ENCODE measurements at places on chromosomes 7 and 10.

DNA sequence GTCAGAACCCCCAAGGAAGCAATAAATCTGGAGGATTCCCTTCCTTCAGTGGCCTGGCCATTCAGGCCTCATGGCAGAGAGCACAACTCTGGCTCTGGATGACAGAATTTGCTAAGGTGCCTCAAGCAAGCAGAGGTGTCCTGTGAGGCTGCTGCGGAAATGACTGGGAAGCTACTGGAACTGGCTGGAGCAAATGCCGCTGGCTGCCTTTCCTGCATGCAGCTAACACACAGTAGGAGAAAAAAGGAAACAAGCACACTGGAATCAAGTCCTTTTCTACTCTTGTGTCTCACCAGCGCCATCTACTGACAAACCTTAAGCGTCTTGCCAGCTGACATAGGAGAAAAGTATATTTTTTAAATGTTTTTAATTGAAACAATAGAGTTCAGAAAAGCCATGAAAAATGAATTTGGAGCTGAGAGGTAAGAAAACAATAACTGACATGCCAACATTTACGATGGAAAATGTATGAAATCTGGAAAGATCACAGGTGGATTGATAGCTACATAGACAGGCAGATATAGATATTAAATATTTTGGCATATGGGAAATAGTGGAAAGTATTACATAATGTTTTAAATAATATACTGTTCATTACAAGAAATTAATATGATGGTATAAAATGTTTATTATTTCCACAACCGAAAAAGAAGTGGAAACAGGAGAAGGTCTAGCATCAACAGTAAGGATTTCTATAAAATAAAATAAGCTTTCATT, 951.6 kb downstream of the ANKRD7 start:
- DNase-seq: peak; percentile 30

- no peak for DNase-seq
Observed at GRCh38 chr10:105656856-105657255, 1015.8 kb downstream of the SORCS3 start.

DNA sequence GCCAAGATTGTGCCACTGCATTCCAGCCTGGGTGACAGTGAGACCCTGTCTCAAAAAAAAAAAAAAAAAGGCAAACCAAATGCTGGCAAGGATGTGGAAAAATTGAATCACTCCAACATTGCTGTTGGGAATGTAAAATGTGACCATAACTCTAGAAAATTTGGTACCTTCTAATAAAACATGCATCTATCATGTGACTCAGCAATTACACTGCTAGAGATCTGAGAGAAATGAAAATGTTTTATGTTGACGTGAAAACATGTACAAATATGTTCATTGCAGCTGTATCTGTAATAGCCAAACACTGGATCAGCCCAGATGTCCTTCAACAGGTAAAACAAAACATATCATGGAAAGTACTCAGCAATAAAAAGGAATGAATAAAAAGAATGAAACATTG, 30.8 kb upstream of the SAR1A start:
- no peak for DNase-seq

DNA sequence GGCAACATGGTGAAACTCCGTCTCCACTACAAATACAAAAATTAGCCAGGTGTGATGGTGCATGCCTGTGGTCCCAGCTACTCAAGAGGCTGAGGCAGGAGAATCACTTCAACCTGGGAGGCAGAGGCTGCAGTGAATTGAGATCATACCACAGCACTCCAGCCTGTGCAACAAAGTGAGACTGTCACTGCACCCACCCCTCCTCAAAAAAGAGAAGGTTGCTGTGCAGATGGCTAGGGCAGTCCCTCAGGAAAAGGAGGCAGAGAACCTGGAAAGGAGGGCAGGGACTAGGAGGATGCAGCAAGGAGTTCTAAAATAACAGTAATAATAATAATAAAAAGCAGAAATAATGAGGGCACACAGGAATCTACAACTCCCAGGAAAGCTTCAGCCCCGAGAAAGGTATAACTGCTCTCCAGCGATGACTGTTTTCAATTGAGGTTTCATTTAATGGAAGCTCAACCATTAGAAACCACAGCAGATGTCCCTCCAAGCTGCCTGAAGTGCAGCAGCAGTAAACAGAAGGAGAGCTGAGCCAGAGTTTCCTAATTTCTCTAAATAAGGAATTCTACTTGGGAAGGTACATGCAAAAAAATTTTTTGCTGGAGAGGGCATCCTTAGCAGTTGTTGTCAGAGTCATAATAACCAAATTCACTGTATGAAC, 326.5 kb downstream of the GATA3 start:
- DNase-seq: no peak

GRCh38 chr10:101834341-101834740, 9.3 kb downstream of the KCNIP2 start:
- DNase-seq: peak; percentile 42

DNA sequence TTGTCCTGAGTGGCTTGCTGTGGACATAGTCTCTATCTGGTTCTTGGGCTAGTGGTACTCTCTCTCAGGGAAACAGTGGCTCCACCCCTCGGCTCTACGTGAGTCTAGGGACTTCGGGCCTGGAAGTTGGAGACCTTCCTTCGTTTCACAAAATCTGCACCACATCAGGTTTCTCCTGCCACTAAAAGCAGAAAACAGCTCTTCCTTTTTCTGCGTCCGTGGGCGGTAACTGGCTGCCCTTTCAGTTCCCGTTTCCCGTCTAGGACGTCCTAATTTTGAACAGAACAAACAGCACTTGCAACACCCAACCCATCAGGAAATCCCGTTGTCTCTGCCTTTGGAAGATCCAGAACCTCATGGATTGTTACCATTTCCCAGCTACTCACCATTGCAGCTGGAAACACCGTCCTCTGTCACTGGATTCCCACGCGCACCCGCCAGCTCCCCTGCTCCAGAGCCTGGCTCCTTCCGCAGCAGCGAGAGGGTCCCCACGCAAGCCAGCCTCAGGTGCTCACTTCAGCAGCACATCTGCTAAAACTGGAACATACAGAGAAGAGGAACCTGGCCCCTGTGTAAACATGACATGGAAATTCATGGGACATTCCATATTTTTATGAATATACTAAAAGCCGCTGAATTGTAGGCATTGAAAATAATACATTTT, 311.4 kb upstream of the AKR1E2 start:
- DNase-seq: peak; percentile 10

- DNase-seq: no peak
Observed at GRCh38 chr7:3649250-3649649, 348.2 kb downstream of the SDK1 start.

DNA sequence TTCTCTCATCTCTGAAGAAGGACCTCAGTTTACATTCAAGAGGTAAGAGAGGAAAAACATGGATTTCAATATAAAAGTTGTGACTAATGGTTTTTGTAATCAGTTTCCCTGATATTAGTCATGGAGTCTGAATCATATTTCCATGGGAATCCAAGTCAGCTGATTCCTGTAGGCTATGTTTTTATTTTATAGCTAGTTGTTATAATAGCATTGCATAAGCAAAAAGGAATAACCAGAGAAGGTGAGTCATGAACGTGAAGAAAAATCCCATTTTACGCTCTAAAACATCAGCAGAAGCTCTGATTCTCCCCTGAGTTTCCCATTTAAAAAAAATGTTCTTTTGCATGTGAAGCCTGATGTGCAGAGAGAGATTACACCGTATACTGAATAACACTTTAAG, 299.3 kb downstream of the SFMBT2 start:
- no peak for DNase-seq

DNA sequence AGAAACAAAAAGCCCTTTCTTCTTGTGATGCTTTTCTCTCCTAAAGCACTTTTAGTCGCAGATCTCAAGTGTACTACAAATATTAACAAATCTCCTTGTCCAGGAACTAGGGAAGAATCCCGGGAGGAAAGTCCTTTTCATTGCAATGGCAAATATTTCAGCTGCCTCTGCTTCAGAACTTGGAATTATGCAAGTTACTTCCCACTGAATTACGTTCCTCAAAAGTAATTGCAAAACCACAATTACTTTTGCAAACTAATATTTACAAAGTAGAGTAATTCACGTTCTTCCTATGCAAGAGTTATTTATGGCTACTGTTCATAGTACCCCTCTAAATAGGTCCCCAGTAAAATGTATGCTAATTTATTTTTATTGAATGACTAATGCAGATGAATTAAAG, 14.5 kb downstream of the PRKCQ start:
- DNase-seq: no peak

DNA sequence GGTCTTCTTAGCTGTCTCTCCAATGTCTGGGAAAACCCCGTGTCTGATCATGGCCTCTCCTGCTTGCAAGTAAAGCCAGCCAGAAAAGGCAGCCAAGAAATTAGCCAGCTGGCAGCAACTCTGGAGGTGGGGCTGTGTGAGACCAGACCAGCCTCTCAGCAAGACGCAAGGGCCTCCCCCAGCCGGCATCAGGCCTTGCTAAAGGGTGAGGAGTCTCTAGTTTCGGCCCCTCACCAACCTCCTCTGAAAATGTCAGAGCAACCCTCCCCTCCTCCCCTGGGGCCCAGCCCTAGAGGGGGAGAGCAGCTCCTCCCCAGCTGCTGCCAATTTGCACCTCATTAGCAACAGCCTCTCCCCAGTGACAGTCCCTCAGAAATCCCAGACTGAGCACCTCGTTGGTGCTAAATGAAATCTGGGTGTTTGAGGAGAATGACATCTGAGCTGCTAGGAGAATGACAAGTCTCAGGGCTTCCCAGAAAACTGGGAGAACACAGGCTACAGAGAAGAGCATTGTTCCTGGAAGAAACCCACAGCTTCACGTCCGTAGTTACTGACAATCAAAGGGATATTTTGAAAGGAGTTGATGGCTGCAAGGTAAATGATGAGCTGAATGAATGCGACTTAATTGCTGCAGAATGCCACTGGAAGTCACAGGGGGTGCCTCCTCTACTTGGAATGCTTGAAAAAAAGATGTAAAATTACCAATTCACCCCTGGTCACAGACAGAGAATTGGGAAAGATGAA, 25.9 kb downstream of the DGKI start:
- peak; percentile 37 for DNase-seq

- no peak for DNase-seq
Observed at GRCh38 chr10:121157998-121158397, 306.8 kb downstream of the WDR11 start.

DNA sequence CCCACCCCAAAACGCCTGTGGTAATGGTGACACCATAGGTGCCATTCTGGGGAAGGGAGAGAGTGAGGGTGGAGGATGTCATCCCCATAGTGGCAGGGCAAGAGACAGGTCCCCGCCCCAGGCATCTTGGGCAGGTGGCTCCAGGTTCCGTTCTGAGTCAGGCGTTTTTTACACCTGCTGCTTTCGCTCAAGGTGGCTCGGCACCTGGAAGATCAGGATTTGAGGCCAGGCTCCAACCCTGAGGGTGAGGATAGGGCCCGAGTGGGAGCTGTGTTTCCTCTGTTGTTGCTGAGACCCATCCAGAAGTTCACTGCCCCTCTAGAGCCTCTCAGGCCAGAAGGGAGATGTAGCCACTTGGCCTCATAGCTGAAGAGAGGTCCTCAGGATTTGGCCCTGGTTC, 36.6 kb upstream of the DUSP5 start:
- no peak for DNase-seq

GRCh38 chr10:101003639-101004206, 4.1 kb downstream of the LZTS2 start:
- DNase-seq: no peak
